ENCODE measurements at places on chromosomes 6 and 20. TPM values are rescaled to one million over a fixed set of nuclear protein-coding genes. Genes with fewer than 3 reads are reported as not detected.

NINL gene
- total RNA-seq, result 4.8 TPM

AGER gene
- 2.7 TPM for total RNA-seq

COX7A2 gene
- 499 TPM for total RNA-seq

PET117 gene
- 5.0 TPM for total RNA-seq

NOX3 gene
- total RNA-seq, result not detected
